Left lobe of liver (tissue), 2 donors: ENCODE measurements at places on chromosomes 4 and X. TPM values are rescaled to one million over a fixed set of nuclear protein-coding genes. Genes with fewer than 3 reads are reported as not detected.

The MAOB gene
- total RNA-seq: 131 TPM

The TNIP3 gene
- not detected for total RNA-seq

The SCML2 gene
- total RNA-seq: 0.60 TPM

DNA sequence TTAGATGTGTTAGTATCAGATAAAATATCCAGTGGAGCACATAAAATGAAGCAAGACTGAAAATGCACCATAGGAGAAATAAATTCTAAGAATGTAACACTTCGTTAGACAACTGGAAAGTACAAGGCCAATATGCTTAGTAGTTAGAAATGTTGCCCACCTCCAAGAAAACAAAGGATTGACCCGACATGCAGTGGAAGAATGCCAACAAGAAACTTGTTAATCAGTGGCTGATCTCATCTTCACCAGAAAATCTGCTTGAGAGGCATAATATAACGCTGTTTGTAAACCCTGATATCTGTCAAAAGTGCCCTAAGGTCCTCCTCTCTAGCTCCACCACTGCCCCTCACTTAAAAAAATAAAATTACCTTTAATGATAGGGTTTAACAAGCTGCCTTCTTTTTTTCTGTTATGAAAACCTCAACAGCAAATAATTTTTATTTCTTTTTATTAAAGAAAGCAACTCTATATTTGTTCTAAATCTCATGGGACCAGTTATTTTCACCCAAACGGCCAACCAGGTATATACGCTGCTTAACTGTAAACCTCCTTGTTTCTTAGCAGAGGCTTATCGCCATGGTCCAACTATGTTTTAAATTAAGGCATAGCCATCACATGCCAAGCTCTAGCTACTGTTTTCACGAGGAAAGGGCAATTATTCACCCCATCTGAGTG, 1.8 kb downstream of the RASGEF1B start:
- DNase-seq: no peak

DNA sequence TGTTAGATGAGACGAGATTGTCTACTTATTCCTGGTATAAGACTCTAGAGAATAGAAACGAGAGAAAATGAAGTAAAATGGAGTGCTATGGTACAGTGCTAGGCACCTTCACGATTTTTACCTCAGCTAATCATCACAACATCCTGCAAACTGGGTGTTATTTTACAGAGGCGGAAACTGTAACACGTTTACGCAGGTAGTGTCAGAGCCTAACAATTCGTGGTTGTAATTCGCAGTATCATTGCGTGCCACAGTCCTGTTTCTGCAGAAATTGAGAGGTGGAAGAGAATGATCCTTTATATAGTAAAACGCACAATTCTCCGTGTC, 383 bp upstream of the TBC1D19 start:
- no peak for DNase-seq

GRCh38 chr4:48667148-48667547, 112.9 kb downstream of the FRYL start:
- no peak for DNase-seq

DNA sequence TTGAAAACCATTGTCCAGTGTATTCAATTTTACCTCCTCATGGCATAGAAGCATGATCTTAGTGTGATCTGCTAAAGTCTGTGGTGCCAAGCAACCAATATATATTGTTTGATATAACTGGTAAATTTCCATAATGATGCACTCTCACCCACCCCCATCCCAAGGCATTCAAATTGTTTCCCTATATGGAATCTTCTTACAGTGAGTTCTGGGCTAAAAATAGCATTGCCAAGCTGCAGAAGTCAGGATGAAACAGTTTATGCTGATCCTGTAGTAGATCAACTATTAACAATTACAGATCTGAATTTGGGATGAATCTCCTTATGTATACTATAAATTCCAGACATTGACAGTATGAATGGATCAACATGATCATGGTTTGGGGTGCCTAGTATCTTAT, 20.9 kb downstream of the FGF13 start:
- no peak for DNase-seq

DNA sequence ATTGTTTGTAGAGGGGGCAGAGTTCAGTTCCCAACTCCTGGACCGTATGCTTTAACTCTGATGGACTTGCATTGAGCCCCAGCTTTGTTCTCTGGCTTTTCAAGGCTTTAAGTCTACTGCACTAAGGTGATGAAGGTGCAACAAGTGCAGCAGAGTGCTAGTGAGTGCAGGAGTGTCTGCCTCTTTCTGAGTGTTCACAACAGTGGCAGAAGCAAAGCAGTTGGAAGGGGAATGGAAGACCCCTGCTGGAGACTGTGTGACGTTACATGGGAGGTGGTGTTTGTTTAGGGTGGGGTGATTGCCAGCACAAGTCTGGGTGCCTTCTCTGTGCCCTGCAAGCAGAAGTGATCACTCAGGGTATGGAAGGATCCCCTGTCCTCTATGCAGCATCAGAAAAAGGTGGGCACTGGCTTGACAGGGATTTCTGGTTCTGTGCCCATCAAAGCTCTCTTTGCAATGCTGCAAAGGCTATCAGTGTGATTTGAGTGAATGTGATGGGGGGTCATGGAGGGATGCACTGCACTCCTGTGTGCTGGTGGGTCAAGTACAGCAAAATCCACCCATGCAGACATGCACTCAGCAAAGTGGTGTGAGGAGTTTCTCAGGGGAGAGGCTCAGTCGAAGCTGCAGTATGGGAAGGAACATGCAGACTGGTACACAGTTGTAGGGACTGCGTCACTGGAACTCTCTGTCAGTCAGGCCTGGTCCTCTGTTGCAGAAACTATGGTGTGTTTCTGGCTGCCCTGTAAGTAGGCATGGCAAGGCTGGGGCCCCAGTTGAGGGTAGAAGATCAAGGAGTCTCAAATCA, 70.9 kb upstream of the UGT2B7 start:
- no peak for DNase-seq

DNA sequence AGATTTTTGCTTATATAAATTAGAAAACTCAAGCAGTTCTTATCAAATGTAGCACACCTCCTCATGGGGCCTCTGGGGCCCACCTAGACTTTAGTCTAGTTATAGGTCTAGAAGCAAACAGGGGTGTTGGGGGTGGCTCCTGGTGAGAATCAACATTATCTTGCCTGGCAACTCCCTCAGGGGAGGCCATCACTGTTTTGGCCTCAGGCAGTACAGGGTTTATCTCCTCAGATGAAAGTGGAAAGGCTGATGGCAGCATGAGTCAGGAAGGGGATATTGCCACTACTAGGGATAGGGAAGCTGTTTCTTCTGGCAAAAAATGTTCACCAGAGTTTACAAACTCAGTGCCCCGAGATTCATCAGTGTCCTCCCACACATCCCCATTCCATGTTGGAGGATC, 232.4 kb upstream of the BMP3 start:
- DNase-seq: no peak

DNA sequence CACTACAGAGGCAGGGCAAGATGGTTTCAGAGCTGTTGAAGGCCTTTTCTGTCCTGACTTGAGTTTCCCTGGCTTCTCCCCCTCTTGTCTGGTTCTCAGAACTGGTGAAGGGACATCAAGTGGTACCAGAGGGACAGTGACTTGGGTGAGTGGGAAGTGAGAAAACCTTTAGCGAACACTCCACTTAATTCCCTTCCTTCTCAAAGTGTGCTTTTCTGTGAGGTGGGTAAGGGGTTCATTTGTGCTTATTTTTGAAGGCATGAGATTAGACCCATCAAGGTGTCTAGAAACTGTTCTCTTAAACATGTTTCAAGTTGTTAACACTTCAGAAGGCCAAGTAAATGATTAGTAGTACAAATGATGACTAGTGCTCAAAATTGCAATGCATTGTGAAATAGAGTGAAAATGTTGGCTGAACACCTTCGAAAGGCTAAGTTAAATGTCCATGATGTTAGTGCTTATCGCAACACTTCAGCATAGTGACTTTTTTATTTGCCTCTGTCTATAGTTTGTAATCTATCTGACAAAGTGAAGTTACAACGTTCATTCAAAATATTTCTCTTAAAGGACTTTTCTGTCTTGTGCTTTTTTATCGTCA, 2.8 kb downstream of the AREG start:
- no peak for DNase-seq

DNA sequence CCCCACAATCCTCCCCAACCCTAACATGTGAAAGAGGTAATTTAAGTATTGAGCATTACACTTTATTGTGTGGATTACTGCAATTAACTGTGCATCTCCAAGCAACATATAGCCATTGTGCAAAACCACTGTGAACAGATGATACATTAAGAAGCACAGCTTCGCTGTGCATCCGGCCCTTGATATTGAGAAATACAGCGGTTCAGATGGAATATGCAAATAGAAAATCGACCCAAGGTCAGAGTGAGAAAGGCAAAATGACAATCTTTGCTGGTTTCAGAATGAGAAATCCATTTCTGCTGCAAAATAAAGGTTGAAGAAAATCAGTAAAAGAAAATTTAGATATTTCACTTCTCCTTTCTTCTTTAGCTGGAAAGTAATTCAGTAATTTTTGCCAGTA, 805.9 kb upstream of the GRID2 start:
- DNase-seq: no peak

DNA sequence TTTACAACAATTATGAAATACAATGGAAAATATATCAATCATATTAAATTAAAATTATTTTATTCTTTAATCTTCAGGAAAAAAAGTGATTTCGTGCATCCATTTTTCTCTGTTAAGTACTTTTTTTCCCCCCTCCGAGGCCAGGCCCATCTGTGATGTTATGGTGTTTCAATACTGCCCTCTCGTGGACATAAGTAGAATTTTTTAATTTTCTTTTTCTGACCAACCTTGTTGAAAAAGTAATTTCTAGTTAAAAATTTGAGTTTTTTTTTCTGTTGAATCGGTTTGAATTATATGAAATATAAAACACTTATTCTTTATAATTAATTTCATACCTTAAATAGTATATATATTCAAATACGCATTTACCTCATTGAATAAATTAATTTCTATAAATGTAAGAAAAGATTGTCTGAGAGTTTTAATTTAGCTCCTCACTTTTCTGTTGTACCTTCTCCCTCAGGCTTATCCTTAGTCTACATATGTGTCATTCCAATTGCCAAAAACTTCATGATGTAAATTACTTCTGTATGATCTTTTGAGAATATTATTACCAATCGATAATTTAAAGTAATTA, 175.8 kb upstream of the TECRL start:
- no peak for DNase-seq

DNA sequence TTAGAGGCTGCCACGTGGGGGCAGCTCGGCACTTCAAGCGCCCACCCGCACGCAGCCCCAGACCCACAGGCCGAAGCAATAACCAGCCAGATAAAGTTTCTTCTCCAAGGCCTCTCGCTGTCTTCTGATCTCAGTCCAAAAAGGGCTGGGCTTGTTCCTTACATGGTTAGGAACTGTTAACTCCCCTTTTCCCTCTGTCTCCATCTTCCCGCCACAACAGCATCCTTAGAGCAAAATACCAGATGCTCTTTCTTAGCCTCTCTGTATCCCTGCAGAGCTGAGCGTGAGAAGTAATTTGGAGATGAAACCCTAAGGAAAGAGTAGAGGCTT, 23.4 kb upstream of the KIAA1210 start:
- DNase-seq: no peak

DNA sequence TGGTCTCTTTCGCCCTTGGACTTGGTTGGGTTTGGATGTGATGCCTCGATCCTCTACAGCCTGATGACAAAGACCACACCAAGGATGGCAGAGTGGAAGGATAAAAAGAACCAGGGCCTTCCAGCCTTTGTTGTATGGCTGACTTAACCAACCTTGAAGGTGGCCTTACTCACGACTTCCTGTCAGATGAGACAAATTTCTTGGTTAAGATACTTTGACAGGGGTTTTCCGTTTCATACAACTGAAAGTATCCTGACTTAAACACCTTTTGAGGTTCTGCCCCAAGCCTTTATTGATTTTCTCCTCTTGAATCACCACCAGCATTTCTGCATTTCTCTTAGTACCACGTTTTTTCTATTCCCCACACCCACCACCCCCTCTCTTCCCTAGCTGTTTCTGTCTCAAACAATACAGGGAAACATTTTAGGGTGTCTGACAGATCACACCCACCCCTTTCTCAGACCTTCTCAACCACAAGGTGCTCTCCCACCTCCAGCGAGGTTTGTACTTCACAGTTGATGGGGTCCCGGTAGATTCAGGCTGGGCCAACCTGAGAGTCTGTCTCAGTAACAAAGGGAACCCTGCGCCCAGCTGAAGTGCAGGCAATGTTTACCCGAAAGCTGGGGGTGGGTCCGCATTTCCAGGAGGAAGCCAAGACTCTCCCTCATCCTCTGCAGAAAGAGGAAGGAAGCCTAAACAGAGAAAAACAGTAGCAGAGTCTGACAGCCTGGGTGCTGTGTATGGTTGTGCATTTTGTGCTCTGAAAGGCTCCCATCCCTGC, 5.0 kb upstream of the TSPAN5 start:
- DNase-seq: no peak
